ENCODE measurements at places on chromosomes 11 and 22.
A peak's percentile ranks its signal among the peaks of the same experiment; 100 is the strongest.

DNA sequence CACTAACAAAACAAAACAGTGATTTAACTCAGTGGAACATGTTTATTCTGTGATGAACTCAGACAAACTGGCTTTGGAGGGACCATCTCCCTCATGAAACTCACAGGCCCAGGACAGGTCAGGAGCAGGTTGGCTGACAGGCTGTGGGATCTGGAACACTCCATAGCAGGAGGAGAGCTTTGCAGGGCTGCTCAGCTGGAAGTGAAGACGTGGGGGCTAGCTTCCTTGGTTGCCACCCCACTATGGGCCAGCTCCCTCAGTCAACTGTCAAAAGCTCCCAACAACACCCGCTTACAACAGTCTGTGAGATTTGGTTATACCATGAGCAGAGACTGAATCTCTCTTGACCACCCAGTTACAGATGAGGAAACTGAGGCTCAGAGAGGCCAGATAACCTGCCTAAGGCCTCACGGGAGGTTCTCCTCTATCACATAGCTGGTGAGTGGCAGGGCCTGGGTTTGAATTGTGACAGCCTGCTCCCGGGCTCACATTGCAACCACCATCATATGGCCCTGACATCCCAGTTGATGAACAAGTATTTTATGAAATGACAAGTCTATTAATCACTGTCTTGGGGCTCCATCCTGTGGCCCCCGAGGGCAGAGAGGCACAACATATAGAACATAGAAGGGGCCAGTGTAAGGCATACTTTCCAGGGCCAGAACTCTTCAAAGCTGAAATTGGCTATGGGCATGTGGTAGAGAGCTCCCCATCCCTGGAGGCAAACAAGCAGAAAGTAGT, 473.4 kb downstream of the MN1 start:
- DNase-seq = no peak

GRCh38 chr22:37239336-37240239, 4.5 kb downstream of the RAC2 start:
- DNase-seq = no peak

- DNase-seq = no peak
Observed at GRCh38 chr11:60785806-60786361, 751 bp downstream of the MS4A10 start.

GRCh38 chr11:2888266-2888968, 2.8 kb upstream of the CDKN1C start:
- DNase-seq = peak; percentile 62

DNA sequence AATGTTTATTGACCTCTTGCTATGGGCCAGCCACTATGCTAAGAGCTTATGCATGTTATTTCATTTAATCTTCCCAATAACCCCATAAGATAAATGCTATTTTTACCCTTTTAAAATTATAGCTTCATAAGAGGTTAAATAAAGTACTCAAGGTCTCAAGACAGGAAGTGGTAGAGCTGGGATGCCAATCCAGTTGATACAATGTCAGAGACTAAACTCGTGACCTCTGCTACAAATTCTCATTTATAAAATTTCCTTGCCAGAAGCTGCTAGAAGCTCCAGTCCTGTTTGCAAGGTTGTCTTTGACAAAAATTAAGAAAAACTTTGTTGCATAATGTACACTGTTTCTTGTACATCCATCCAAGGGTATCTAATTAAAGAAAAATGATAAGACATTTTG, 265.9 kb upstream of the MPPED2 start:
- DNase-seq = no peak

GRCh38 chr11:105582497-105582896, 27.4 kb upstream of the GRIA4 start:
- no peak for DNase-seq

- no peak for DNase-seq
Observed at GRCh38 chr22:45072322-45072903, 62.6 kb upstream of the PHF21B start.

Data from activated CD8-positive, alpha-beta memory T cell treated with anti-CD3 and anti-CD28 coated beads for 1 hour (primary cell).